ENCODE measurements at places on chromosomes 1 and 21.

DNA sequence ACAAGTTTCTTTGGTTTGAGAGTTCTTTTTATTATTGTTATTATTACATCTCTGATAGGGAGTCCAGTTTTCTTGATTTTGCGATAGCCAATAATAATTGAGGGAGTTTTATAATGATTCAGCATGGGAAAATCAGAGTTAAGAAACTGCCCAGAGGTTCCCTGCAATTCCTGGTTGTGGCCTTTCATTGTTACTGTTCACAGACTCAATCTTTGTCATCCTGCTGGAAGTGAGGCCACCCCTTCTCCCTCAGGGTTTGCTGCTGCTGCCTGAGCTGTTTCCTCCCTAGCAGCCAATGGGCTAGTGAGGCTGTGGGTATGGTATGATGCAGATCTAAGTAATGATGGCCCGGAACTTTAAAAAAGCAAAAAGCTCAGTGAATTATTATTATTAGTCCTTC, 50.2 kb upstream of the TACSTD2 start:
- no peak for DNase-seq

DNA sequence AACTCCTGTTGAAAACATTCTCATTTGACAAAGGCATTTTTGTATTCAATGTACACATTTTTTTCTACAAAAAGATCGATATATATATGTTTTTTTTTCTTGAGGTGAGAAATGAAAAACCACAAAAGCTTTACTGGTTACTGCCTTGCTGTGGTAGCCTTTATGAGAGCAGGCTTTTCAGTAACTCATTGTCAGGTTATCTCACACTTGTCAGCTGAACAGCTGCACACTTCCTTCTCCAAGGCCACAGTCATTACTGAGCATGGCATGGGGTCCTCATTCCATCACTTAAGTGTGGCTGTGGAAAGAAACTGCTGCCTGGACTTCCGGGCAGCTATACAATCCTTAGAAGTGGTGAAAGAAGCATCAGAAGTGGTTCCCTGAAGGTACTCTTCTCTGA, 169.3 kb upstream of the ZP4 start:
- peak; percentile 1 for DNase-seq

- DNase-seq, result peak; percentile 41
These were observed 24.1 kb downstream of the PIGM start for GRCh38 chr1:160007577-160008200.

- DNase-seq, result no peak
These were observed 81.5 kb upstream of the LRIF1 start for GRCh38 chr1:111045033-111045722.

GRCh38 chr1:246157516-246157915, 349.6 kb downstream of the SMYD3 start:
- no peak for DNase-seq

- DNase-seq, result no peak
These were observed 23.8 kb downstream of the IFNGR2 start for GRCh38 chr21:33427051-33427450.

DNA sequence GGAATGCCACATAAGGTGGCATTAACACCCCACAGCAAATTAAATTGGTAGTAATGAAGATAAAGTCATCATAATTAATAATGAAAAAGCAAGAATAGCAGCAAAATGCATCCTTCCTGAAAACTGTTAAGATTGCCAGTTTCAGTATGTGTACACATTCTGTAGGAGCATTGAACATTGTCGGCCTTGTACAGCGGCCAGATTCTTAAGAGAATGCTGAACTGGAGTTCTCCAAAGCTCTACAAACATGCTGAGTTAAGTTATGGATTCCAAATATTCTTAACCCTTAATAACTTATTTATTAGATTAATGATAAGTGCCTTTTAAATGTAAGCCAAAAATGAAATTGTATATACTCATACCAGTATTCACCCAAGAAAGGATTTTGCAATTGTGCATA, 189.9 kb downstream of the AK5 start:
- no peak for DNase-seq

DNA sequence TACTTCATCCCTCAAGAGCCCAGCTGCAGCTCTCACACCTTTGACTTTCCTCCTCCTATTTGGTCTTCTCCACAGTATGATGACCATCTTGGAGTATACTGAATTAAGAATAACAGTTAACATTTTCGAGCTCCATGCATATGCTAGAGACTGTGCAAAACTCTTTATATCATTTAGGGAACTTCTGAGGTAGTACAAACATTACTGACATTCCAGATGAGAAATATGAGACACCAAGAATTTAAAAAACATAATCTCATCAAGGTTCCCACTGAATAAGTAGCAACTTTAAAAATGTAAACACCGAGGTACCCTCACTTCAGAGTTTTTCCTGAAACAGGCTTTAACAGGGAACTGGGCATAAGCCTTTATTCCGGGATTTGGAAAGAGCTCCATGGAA, 22.7 kb downstream of the FMO3 start:
- DNase-seq, result no peak

DNA sequence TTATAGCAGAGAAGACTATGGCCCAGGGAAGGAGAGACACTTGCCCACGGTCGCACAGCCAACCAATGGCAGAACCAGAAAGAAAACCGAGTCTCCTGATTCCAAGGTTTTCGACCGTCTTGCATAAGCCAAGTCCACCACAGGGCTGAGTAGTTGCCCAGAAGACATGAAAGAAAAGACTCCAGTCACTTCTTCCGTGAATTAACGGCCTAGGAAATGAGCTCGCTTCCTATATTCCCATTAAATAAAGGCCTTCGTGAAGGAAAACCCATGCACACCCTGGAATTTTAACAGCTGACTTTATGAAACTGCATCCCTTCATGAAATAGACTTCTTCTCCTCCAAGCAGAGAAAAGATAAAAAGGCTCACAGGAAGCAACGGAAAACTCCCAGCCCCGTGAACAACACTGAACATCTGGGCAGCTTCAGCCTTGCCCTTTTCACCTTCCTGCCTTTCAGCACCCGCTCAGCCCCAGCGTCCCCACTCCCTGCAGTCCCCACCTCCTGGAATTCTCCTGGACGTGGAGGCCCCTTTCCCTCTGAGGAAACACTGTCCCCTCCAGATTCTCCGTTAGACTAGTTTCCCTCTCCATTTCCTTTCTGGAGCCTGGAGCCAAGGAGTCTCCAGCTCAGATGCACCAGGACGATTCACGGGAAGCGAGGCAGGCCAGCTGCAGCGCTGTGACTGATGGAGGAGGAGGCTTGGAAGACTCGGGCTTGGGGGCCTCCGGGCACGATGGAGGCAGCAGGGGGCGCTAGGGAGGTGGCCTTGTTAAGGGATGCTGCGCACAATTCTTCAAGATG, 2.7 kb upstream of the MYOC start:
- DNase-seq, result peak; percentile 90

GRCh38 chr21:26433386-26433785, 139.7 kb downstream of the CYYR1 start:
- no peak for DNase-seq

DNA sequence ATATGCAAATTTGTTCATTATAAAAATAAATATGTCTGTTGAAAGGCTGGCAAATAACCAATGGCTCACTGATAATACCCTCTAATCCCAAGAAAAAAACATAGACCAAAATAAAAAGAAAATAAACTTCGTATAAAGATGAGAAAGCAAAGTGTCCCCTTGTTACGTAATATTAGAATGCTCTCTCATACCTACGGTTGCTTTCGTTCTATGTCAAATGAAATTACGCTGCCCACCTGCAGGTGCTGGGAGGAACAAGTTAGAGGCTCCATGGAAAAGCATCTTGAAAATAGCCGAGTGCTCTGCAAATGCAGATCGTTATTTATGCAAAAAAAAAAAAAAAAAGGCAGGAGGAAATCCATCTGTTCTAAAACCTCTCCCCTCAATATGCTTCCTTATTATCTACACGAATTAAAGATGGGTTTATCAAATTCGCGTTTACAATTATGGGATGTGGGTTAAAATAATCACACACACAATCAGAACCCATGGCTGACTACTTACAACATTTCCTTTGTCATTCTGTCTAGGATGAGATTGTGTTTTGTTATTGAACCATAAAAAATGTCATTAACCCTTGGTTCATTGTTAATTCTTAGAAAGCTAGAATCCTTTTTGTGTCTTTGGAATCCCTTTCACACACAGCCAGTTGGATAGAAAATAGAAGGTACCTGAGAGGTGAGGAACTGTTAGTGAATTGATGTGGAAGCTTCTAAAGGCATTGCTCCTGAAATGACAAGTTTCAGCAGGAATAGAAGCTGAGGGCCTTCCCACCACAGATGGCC, 268.6 kb downstream of the SETD4 start:
- DNase-seq, result no peak

DNA sequence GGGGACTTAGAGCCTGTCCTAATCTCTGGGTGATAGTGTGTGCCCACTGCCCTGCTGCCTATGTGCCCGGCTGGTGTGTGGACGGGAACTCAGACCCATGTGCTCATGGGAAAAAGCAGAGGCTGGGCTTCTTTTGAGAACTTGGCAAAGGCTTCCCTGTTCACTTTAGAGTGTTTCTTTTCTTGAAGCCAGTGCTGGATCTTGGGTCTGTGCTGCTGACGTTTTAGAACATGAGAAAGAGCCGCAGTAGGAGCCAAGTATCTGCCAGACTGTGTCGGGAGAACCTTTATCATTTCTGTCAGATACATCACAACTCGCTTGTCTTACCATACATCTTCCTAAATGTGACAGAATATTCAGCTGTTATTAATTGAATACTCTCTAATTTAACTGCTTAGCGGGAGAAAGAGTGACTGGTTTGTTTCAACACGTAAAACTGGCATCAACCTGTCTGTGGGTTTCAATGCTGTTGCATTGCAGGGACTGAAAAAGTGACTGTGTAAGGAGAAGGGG, 195.2 kb downstream of the PBX1 start:
- DNase-seq, result no peak

DNA sequence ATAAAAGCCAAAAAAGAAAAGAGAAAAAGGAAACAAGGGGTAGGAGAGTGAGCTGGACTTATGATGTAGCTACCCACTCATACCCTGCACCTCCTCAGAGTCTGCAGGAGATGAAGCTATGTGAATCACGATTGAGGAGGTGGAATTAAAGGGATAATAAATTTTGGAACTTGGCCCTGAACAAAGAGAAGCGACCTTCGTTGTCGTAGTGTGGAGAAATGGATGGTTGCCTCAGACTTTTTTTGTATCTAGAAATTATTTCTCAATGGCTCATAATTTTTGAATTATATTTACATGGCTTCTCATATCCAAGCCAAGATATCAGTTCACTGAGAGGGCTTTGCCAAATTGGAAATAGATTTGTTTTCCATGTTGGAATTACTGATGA, 37.8 kb upstream of the SIPA1L2 start:
- DNase-seq, result peak; percentile 66

- DNase-seq, result peak; percentile 58
These were observed 39.5 kb upstream of the UBE2U start for GRCh38 chr1:64163970-64164369.

DNA sequence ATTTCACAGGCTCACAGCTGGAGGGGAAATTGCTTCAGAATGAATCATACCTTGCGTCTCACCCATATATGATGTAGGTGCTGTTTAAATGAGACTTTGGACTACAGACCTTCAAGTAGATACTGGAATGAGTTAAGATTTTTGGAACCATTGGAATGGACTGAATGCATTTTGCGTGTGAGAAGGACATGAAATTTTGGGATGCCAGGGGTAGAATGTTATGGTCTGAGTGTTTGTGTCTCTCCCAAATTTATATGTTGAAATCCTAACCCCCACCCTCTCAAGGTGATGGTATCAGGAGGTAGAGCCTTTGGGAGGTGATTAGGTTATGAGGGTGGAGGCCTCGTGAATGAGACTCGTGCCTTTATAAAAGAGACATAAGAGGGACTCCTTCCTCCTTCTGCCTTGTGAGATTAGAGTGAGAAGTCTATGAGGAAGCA, 41.4 kb downstream of the KCNK1 start:
- DNase-seq, result no peak

DNA sequence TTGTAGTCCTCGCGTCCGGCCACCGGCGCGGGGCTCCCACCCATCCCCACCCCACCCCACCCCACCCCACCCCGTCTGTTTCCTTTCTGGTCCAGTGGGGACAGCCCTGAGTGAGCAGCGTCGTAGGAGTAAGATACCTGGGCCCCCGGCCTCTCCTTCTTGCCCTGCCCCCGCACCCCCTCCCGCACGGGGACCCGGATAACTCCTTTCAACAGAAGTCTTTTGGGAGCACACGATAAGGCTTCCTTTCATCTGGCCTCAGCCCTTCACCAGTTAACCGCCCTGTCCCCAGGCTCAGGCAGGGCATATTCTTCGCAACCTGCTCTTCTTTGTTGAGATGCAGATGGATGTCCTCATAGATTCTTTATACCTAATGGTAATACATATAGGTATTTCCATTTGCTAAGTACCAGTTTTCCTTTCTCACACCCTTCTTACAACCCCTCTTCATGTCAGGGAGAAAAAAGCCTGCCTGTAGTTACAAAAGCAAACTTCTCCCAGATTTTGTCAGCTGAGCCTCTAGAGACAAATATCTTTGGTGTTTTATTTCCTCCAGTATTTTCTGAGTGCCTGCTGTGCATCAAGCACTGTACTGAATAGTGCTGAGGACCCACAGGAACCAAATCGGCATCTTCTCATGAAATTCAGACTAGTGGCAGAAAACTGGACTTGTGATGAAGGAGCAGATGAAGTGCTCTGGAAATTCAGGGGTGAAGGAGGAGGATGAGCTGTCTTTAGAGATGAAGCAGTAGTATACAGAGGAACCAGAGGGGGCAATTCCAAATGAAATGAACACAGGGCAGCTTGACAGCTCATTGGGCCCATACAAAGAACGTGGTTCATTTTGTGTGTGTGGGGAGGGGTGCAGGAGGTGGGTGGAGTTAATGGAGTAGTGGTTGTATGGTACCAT, 33.6 kb downstream of the SLC2A1 start:
- no peak for DNase-seq
